ENCODE measurements at places on chromosomes 3 and 15.

DNA sequence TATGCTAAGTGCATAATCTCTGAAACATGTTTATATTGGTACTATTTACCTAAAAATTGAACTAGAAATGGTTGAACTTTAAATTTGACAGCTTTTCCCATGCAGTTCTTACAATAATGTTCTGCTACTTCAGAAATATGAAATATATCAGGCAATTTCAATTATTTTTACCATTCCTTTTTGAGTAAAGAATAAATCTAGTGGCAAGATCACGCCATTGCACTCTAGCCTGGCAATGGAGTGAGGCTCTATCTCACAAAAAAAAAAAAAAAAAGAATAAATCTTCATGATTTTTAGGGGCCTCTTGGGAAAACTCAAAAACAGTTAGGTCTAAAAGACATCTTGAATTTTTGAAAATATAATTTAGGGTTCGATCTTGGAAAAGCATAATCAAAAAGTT is 10.6 kb upstream of the DNAAF4 start:
- DNase-seq = no peak

- no peak for DNase-seq
These were observed 821 bp downstream of the LINS1 start for GRCh38 chr15:100601163-100601562.

DNA sequence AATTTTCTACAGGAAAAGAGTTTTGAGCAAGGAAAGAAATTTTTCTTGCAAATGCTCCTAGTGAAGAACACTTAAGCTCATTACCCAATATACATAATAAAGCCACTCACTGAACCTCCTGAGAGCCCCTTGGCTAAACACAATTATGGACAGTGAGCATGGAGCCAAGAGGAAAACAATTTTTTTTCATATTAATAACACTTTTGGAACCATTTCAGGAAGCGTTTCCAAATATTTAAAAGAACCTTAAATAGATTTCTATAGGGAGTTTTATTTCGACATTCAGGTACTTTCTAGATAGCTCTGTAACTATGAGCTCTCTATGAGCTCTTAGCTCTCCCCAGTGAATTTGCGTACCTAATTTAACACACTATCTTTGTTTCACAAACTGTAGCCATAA is 581.1 kb downstream of the ZNF385D start:
- no peak for DNase-seq

DNA sequence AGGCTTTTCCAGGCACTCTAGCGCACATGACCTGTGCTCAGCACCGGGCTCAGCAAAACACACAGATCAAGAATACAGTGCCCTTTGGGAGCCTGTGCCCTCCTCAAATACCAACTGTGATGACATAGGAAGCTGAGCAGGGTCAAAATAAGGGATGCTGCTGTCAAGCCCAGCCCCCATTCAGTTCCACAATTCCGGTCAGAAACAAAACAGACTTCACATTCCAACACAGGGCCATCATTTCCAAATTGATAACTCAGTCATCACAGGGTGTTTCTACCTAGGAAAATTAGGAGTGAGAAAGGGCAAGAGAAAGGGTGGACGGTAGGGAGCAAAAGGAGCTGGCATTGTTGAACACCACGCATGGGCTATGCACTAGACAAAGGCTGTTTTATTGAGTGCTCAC is 158.4 kb upstream of the CCDC54 start:
- no peak for DNase-seq

- no peak for DNase-seq
These were observed 37.6 kb upstream of the FBN1 start for GRCh38 chr15:48682942-48683651.

- no peak for DNase-seq
These were observed 77.5 kb upstream of the FBN1 start for GRCh38 chr15:48722764-48723661.

DNA sequence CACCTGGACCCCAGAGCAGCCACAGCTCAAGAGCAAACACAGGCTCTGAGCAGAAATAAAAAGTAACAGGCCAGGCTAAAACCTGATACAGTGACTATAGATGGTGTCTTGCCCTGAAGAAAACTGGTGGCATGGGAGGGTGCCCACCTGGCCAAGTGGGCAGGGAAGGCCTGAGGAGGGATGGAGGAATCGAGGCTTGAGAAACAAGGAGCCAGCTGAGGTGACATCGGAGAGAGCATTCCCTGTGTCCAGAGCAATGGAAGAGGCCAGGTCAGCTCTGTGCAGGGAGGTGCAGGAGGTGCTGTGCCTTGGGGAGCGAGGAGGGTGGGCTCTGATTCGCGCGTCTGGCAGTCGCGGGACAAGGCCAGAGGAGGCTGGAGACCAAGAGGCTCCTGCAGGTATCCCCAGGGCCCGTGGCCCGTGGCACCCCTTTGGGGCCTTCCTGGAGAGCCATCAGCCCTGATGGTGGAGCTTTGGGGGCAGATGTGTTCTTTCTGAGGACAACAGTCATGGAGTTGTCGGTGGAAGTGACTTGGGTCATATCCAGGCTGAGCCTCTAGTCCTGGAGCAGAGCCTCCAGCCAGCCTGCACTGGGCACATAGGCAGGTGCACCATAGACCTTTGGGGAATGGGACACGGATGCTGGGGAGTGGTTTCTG is 56.1 kb downstream of the PLXNA1 start:
- DNase-seq = no peak

DNA sequence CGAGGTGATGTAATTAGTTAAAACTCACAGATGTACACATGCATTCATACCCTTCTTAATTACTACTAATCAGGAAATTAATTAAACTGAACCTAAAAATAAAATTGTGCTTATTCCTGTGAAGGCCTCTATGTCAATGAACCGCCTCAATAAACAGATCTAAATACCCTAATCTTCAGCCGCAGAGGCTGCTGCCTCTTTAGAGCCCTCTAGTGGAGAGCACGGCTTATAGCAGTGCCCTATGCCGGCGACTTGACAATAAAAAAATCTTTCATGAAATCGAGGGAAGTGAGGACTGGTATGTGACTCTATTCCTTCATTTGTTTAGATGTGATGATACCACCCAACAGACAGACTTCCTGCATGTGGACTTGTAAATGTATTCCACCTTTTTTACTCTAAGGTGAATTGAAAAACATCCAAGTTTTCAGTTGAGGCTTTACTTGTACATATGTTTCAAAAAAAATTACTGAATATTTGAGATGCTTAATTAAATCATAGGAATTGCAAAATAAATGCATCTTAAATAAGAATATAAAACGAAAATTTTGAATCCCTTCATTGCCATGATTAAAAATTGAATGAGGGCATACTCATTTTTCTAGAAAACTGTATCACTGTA is 8.3 kb upstream of the EPHA3 start:
- no peak for DNase-seq

- no peak for DNase-seq
These were observed 52.4 kb upstream of the GOLGA8J start for GRCh38 chr15:30030345-30030744.

All from 8988T (cell line).